ENCODE measurements at places on chromosomes 4 and X.

DNA sequence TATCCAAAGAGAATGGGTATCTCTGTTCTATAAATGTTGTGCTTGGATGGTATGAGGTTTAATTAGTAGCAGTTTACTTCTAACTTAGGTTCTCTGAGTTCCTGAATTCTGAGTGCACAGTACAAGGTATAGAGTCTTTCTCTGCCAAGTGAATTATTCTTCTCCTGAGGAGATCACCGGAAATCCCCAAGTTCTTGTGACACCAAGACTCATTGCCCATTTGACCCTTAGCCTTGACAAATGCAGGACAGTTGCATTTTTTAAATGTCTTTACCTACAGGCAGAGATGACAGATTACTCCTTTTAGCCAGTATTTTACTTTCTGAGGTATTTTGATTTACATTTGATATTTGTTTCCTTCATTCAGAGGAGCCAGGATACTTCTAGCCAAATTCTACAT is 72.9 kb downstream of the MAOA start:
- DNase-seq = no peak

- DNase-seq = no peak
Measured at GRCh38 chr4:20681271-20681670, 19.0 kb upstream of the PACRGL start.

DNA sequence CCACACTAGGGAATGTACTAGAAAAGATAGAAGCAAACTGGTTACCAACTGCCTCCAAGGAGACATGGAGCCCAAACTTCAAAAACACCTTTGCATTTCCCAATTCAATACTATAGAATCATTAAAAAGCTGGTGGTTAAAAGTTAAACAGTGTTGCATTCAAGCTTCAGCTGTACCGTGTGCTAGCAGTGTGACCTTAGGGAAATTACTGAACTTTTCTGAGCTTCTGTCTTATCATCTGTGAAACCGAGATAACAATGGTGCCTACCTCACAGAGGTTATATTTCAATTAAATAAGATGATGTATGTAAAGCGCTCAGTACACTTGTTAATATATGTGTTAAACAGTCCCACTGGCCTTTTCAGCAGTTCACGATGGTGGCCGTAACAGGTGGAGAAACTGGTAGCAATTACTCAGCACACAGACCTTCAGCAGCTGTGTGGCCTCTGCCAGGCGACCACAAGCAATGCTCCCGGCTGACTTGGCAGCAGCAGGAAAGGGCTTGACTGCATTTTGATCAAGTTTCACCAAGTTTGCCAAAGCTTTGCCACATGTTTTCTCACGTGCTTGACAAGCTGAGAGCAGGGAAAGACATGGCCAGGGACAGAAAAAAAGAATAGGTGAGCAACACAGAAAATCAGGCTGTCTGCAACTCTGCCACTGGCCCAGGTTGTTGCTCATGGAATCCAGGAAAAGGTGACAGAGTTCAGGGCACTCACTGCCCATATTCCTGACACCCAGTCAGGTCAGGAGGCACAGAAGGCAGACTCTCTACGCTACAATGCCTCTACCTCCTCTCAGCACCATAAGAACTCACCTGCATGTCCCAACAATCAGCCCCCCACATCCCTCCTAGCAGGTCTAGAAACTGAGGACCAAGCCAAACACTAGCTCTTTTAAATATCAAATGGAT is 72.1 kb downstream of the PARM1 start:
- DNase-seq = no peak

DNA sequence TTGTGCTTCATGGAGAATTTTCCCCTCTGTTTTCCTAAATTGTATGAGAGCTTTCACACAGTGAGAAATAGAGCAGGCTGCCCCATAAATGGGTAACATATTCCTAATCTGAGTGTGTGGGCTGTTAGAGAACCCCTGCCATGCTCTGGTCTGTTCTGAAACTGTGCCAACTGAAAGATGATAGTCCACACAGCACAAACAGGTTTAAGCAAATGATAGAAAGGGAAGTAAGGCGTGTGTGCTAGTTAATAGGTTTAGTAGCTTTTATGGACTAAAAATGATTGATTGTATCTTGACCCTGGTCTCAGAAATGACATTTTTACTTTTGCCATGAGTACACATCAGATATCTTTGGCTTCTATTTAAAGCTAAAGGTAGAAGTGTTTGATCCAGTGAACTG is 106.2 kb downstream of the PRRG1 start:
- no peak for DNase-seq

- DNase-seq = no peak
Measured at GRCh38 chr4:107452717-107453630, 267.1 kb downstream of the PAPSS1 start.

GRCh38 chr4:44422912-44423311 is 25.7 kb downstream of the KCTD8 start:
- DNase-seq = no peak

GRCh38 chrX:30301963-30302362 is 7.2 kb downstream of the NR0B1 start:
- no peak for DNase-seq

DNA sequence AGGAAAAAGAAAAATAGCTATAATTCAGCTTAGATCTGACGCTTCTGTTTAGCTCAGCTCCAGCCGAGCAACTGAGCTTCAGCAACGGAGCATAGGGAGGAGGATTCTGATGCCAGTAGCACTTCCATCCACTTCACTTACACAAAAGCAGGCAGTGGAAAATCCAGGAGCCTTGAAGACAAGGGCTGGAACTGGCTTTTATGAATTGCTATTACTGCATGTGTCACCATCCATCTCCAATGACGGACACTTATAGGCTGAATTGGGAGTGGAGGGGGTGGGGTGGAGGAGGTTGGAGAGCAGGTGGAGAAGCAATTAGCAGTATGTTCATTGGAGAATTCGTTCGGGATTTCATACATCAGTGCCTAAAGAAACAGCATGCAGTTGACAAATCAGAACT is 15.6 kb downstream of the ENOX2 start:
- DNase-seq = no peak

GRCh38 chr4:108560616-108561015 is 59.8 kb upstream of the RPL34 start:
- DNase-seq = no peak

GRCh38 chr4:88971536-88971935 is 85.4 kb downstream of the FAM13A start:
- DNase-seq = no peak

GRCh38 chrX:38805432-38806389 is 4.5 kb downstream of the MID1IP1 start:
- DNase-seq = peak; percentile 56

GRCh38 chr4:189048119-189048518 is 892.6 kb upstream of the FRG1 start:
- DNase-seq = peak; percentile 39

- no peak for DNase-seq
Measured at GRCh38 chr4:19025031-19025430, 1003.5 kb upstream of the LCORL start.

- no peak for DNase-seq
Measured at GRCh38 chr4:112973750-112974251, 75.7 kb upstream of the ANK2 start.

- DNase-seq = no peak
Measured at GRCh38 chr4:8378776-8379175, 61.7 kb downstream of the ACOX3 start.

GRCh38 chr4:13449590-13449989 is 34.5 kb downstream of the RAB28 start:
- DNase-seq = no peak

Data from HFFc6 (cell line).